Hematopoietic multipotent progenitor cell treated with erythropoietin and hydrocortisone succinate and interleukin-3 and kit ligand, for 4 days (in vitro differentiated cells): ENCODE measurements at places on chromosomes 6 and 20.
A peak's percentile ranks its signal among the peaks of the same experiment; 100 is the strongest.

DNA sequence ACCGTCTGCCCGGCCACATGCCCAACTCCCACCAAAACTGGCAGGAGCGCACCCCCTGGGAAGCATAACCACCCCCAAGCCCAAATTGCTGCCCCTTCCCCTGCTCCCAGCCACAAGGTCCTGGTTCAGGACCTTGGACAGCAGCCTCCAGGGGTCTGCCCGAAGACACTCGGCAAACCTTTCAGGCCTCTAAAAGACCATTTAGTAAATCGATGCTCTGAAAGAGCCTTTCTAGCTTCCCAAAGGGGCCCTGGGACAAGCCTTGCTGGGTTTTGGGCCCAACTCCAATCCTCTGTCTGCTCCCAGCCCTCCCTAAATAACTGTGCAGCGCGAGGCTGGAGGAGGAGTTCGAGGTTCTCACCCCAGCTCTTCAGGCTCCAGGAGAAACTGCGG lies 30.5 kb downstream of the GRM4 start:
- peak; percentile 56 for DNase-seq

DNA sequence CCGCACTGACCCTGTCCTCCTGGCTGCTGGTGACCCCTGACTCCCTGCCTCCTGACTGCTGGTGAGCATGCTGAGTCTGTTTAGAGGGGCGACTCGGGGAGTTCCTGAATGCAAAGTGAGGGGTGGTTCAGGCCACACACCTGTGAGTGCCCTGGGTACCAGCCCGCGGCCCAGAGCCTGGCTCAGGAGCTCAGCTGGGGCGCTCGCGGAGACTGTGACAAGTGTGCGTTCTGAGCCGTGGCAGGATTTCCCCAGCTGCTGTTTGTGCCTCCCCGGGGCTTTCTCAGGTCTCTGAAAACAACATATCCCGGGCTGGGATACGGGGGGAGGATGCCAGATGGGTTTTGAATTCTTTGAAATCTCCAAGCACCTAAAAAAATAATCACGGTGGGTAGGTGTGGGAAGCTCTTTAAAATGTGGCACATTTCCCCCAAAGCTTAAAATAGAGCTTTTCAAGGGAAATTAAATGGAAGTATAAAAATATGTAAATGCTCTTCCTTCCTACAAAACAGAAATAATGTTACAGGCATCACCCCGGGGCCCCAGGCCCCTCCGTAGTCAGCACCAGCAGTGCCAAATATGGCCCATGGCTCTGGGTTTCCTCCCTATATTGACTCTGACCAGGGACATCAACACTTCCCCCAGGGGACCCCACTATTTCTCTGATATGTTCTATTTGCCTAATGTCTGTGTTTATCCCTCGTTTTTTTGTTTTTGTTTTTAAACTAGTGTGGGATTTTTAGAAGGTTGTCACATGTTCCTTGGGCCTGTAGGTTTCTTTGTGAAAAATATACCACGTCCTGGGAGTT lies 49.9 kb upstream of the TAGAP start:
- no peak for DNase-seq

- DNase-seq = no peak
Observed at GRCh38 chr20:48735112-48735511, 92.7 kb downstream of the PREX1 start.

- DNase-seq = peak; percentile 65
Observed at GRCh38 chr6:15246666-15247499, 1.0 kb downstream of the JARID2 start.

DNA sequence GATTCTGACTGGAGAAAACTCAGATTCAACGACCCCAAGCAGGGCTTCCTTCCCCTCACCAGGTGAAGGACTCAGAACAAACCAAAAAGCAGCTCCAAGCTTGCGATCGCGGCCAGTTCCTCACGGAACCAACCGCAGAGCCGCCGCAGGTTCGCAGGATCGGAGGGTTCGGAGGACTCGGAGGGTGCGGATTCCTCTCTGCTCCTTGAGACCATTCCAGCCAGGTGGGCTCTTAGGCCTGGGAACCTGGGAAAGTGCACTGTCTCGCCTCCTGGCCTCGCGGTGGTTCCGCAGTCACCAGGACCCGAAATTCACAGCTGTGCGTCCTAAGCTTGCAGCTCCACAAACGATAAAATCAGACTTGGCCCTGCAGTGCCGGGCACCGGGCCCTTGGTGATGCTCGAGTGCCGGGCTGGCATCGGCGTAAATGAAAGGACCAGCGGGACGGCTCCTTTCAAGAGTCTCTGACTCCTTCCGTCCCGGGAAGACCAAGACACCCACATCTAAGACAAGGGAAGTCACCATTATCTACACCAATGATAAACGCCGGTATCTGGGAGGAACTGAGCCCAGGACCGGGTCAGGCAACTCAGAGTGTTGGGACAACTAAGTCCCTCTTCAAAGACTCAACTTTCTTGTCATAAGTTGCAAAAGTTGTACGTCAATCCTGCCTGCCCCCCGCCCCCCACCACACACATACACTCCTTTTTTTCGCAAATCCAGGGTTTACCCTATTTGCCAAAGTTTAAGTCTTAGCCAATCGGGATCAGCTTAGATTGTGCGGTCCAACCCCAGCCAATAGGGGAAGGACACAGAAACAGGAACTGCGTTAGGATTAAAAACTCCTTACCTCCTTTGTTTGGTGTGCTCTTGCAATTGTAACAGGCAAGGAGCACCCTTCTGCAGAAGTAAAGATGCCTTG lies 69.8 kb upstream of the PRSS16 start:
- peak; percentile 96 for DNase-seq

GRCh38 chr20:63103402-63104311 lies 96.9 kb upstream of the BHLHE23 start:
- DNase-seq = peak; percentile 23

- no peak for DNase-seq
Observed at GRCh38 chr20:63733579-63734081, 2.8 kb upstream of the LIME1 start.

DNA sequence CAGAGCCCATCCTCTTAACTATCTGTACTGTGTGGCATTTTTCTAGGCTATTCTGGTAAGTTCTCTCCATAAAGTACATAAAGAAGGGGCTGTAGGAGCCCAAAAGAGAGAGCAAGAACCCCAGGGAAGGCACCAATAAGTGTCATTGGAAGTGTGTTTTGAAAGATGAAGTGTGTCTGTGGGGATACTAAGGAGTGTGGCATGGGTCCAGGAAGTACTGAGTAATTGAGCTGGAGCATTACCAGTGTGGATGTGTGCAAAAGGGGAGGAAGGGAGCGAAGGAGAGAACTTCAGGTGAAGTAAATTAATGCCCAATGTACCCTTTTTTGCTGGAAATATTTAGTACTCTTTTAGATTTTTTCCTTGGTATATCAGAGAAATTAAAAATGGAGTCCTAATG lies 63.9 kb downstream of the KCNS1 start:
- no peak for DNase-seq

- no peak for DNase-seq
Observed at GRCh38 chr6:156174031-156174890, 602.9 kb upstream of the ARID1B start.

DNA sequence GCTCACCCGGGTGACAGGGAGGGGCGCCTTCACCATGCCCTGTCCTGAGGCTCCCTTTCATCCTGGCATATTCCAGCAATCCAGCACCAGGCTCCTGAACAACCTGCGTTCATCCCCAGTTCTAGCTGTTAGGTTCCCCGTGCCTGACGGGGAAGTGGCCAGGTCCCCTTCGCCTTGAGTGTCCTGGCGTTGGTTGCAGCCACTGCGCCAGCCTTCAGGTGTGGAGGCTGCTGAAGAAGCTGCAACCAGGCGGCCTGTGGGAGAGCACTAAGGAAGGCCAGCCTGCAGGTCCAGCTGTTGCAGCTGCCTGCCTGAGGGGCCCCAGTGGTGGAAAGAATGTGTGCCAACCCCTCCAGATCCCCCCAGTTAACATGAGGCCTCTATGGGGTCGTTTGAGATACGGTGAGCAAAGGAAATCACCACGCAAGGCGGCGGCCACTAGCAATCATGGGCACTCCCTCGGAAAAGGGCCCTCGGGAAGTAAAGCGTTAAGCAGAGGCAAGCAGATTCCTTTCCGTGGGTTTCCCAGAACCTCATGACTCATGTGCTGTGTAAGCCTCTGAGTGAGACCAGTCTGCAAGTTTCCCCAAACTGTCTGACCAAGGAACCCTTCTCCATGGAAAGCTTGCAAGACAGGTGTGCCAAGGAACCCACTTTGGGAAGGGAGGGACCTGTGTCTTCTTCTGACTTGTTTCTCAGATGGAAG lies 320.8 kb downstream of the TAF4 start:
- DNase-seq = peak; percentile 3

GRCh38 chr6:4768815-4769214 lies 7.4 kb upstream of the CDYL start:
- no peak for DNase-seq

GRCh38 chr6:129672881-129673631 lies 36.9 kb downstream of the ARHGAP18 start:
- DNase-seq = peak; percentile 45

DNA sequence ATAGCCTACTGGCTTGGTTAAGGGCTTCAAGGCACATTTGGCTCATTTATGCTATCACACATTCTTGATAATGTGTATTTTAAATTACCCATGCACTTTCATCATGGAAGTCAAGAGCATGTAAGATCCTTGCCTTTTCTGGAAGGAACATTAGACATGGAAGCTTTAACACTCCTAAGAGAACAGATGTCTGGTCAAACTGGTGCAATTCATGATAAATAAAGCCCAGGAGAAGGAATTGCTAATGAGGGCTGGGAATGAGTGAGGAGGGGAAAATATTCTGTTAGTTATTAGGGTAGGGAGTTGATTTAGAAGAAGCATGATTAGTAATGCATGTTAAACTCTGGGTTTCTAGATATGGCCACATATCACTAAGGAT lies 688.6 kb upstream of the CITED2 start:
- DNase-seq = no peak

DNA sequence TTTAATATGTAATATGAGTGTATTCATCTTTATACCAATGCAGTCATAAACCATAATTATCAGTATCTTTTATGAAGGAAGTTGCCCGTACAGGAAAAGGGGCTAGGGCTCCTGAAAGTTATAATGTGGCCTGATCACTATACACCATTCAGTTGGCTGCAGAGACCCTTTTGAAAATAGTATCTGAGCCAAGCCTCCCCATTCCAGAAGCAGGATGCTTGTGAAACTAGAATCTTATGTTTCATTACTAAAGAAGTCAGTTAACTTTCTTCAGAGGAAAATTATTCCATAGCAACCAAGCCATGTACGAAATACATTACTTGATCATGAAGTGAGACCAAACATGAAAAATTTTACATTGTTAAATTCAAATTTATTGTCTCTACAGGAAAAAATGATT lies 251.5 kb upstream of the TCF21 start:
- DNase-seq = no peak

DNA sequence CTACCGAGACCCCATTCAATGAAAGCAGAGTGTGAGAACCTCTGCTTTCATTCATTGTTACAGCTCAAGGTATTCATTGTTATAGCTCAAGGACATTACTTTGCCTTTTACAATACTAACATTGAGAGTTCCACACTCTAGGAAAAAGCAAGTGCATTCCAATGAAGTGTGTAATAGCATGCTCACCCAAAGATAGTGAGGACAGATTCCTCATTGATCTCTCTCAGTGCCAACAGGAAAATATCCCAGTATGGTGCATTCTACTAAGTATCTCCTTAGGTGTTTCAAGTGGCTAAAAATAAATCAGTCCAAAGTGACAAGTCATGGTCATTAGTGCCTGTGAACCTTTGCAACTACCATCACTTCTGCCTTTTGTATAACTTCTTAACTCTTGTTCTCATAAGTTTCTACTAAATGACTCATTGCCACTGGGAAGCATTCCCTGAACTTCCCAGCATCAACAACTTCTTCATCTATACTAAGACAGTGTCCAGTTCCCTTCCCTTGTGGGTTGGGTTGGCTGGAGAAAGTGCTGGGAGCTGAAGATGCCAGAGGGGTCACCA lies 140.7 kb upstream of the STXBP5 start:
- DNase-seq = no peak

DNA sequence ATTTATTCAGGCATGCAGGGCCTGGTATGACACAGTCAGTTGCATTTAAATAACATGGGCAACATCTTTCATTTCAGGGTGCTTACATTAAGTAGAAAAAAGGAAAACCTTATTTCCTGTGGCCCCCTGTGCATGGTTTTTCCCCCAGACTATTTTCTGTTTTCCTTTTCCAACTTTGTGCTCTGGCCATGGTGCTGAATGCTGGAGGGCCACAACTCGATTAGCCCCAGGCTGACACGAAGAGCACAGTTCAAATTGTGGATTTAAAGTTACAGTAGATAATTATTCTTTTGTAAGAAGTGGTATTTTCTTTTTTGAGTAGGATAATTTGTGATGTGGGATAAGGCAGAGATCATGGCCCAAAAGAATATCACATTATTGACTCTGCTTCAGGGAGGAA lies 332.0 kb downstream of the HAO1 start:
- DNase-seq = peak; percentile 1

DNA sequence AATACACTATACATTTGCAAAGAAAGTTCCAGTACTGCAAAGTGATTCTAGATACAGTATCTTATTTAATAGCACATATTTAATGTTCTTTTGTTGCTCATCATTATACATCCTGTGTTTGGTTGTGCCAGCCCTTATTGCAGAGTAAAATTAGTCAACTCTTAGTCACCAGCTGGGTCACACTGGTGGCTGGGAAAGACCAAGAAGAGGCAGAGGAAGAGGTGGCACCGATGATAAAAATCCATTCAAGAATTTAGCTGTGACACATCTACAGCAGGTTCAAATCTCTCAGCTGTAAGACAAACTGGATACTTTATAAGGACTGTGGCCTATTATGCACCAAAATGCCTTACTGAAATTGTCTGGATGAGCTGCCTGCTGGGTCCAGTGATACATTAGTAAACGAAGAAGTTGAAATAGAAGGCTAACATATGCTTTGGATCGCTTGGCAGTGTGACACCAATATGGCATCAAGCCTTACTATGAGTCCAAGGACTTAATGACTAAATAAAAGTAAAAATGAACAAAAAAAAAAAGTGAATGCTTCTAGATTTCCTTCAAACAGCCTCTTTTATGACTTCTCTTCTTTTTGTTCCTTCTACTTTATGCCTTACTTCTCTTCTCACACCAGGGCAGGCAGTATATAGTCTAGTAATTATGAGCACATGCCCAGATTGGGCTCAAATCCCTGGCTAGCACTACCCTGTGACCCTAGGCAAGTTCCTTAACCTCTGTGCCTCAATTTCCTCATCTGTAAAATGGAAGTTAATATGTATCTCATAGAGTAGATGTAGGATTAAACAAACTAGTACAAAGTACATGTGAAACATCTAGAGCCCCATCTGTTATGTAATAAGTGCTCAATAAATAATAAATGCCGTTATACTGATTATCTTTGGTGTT lies 29.4 kb upstream of the RNF8 start:
- no peak for DNase-seq

GRCh38 chr6:2792330-2793110 lies 27.3 kb downstream of the WRNIP1 start:
- DNase-seq = no peak

DNA sequence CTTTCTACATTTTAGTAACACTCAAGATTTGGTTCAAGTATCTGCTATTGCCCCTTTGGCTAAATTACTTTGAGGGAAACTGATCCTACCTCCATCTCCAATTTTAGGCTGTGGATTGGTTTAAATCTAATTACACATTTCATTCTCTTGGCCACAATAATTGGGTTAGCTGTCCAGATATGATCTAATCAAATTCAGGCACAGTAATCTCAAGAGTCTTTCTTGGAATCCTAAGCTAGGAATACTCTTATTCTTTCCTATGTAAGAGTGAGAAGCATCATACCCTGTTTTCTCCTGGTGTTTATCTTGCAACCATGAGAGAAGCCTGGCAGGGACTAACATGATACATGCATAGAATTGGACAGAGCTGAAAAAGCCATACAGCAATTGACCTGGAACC lies 300.4 kb upstream of the MARCKS start:
- no peak for DNase-seq

GRCh38 chr6:89411145-89412070 lies 665 bp downstream of the RRAGD start:
- DNase-seq = peak; percentile 69
